ENCODE measurements at places on chromosomes 16 and 17.

GRCh38 chr17:80774146-80774545 lies 217.5 kb upstream of the CHMP6 start:
- DNase-seq = no peak

GRCh38 chr16:89095491-89095951 lies 1.9 kb downstream of the ACSF3 start:
- peak; percentile 8 for DNase-seq

- DNase-seq = no peak
Observed at GRCh38 chr17:50102164-50102991, 7.2 kb downstream of the PDK2 start.

DNA sequence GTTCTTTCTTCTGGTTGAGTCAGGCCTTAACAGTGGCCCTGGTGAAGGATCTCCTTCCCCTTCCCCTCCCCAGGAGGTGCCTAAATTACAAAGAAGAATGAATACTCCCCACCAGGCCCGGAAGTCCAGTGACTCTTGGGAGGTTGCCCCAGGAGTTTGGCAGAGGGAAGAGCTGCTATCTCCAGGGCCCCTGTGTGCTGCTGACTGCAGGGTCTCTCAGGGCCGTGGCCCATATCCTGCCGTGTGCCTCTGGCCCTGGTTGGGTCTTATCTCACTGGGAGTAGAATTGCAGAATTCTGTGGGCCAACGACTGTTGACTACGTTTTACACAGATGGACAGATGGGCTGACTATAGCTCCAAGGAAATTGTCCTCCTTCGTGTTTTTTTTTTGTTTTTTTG lies 28.0 kb downstream of the AKAP1 start:
- no peak for DNase-seq

- no peak for DNase-seq
Observed at GRCh38 chr16:1731603-1732002, 25.6 kb downstream of the MAPK8IP3 start.

- DNase-seq = peak; percentile 84
Observed at GRCh38 chr16:66250686-66251431, 115.6 kb upstream of the CDH5 start.

GRCh38 chr16:74774223-74775139 lies at the start of gene FA2H:
Gene FA2H, minus strand, starts transcription at chr16:74774820. Its CDS starts 65 bp downstream, at chr16:74774755.
- no peak for DNase-seq

Data from fibroblast of mammary gland (primary cell).